ENCODE measurements at places on chromosomes 1 and 21. TPM values are rescaled to one million over a fixed set of nuclear protein-coding genes. Genes with fewer than 3 reads are reported as not detected.

Gene CDK11B
- 20.8 TPM for total RNA-seq

Gene SPRR4
- total RNA-seq, result not detected

Gene CYP4A11
- total RNA-seq, result not detected

Gene SLC41A1
- 28.3 TPM for total RNA-seq

Gene PLA2G2A
- not detected for total RNA-seq

Gene WNT3A
- total RNA-seq, result 2.6 TPM

Measured in upper lobe of left lung (tissue), 6 donors.